ENCODE measurements at places on chromosomes 7 and 10. TPM values are rescaled to one million over a fixed set of nuclear protein-coding genes. Genes with fewer than 3 reads are reported as not detected.

GRCh38 chr7:27187475-27188385 lies 2.7 kb upstream of the HOXA11 start:
- DNase-seq = peak; percentile 35

DNA sequence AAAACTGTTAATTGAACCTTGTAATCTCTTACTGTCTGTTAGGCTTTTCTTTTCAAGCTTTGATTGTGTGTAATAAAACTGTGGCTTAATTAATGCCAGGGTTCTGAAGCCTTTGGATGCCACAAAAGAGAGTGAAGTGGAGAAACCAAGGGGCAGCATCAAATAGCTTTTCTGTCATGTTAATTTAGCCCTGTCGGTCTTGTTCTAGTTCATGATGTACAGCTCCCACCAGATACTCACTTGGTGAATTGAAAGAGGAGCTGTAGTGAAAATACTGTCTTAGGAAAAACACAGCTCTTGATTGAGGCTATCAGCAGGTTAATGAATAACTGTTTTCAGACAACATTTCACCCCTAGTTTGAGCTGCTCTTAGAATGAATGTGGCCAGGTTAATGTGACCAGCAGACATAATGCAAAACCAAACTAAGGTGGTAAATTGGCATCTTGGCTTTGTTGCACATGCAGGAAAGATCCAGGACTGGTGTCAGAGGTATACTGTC lies 94.2 kb downstream of the POLL start:
- no peak for DNase-seq

Gene SFMBT2
- 2.6 TPM for total RNA-seq

Gene ARHGAP22
- 3.4 TPM for total RNA-seq

Gene ZCCHC24
- 25.3 TPM for total RNA-seq

GRCh38 chr10:74282848-74283210 lies 131.8 kb downstream of the ADK start:
- no peak for DNase-seq

DNA sequence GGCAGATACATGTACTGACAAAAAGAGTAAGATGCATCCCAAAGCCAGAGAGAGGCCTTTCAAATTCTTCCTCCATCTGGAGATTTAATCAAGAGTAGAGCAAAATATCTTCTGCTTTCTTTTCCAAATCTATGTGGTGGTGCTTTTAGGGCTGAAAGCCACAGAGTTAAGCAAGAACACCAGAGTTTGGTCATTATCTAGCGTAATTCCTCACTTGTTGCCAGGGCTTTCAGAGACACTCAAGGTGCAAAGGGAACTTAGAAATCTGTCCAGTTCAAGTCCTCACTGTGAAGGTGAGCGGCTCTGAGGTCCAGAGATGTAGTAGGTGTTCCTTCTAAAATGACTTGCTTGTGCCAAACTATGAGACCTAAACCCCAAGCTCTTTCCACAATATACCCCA lies 10.9 kb upstream of the NFE2L3 start:
- no peak for DNase-seq

DNA sequence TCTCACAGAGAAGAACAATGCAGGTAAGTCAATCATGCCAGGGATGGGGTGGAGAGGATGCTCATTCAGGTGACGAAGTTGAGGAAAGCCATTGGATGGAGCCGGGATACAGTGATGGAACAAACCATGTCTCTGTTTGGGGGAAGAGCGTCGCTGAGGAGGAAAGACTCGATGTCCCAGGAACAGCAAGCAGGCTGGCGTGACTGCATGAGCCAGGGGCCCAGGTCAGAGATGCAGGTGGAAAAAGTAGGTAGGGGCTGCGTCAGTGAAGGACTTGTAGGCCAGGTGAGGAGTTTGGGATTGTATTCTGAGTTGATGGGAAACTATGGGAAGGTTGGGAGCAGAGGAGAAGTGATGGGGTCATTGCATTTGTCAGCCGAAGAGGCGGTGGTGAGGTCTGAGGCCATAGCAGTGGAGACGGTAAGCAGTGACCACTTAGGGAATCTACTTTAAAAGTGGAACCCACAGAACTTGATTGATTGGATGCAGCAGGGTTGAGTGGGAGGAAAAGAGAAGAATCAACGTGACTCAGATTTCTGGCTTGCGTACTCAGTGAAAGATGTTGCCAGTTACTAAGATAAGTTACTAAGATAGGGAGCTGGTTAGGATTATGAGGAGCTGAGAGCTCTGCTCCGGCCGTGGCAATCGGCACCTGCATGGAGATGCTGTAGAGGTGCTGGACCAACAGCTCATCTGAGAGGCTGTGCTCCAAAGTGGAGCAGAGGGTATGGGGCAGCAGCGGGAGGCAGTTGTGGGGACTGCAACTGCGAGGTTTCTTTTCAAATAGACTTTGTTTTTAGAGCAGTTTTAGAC lies 12.5 kb upstream of the IL2RA start:
- DNase-seq = no peak
